Placental pericyte (primary cell): ENCODE measurements at places on chromosomes 6 and 20. TPM values are rescaled to one million over a fixed set of nuclear protein-coding genes. Genes with fewer than 3 reads are reported as not detected.

SDCBP2 gene
- 0.43 and 2.2 TPM in 2 replicates for total RNA-seq

BCLAF1 gene
- 111 and 147 TPM in 2 replicates for total RNA-seq

BTN3A1 gene
- 26.2 and 36.8 TPM in 2 replicates for total RNA-seq

CGAS gene
- total RNA-seq: 10.9 and 20.0 TPM in 2 replicates

NNAT gene
- total RNA-seq: 0.22 and 0.43 TPM in 2 replicates

OPN5 gene
- total RNA-seq: not detected in 2 replicates

OR2H1 gene
- total RNA-seq: not detected in 2 replicates

FAM83B gene
- total RNA-seq: 0.44 and 0.86 TPM in 2 replicates

MLIP gene
- 0.44 TPM in 1 of 2 replicates, not detected in the other for total RNA-seq

POPDC3 gene
- 2.0 and 14.0 TPM in 2 replicates for total RNA-seq
